Stimulated activated CD4-positive, alpha-beta T cell treated with anti-CD3 and anti-CD28 coated beads, Interleukin-15, amount 100 ng/mL, for 1 hour (primary cell): ENCODE measurements at places on chromosomes 2 and 18.

- no peak for DNase-seq
Measured at GRCh38 chr18:59853380-59853779, 46.4 kb upstream of the PMAIP1 start.

GRCh38 chr18:12056884-12057402 lies 36.7 kb upstream of the ANKRD62 start:
- DNase-seq = no peak

DNA sequence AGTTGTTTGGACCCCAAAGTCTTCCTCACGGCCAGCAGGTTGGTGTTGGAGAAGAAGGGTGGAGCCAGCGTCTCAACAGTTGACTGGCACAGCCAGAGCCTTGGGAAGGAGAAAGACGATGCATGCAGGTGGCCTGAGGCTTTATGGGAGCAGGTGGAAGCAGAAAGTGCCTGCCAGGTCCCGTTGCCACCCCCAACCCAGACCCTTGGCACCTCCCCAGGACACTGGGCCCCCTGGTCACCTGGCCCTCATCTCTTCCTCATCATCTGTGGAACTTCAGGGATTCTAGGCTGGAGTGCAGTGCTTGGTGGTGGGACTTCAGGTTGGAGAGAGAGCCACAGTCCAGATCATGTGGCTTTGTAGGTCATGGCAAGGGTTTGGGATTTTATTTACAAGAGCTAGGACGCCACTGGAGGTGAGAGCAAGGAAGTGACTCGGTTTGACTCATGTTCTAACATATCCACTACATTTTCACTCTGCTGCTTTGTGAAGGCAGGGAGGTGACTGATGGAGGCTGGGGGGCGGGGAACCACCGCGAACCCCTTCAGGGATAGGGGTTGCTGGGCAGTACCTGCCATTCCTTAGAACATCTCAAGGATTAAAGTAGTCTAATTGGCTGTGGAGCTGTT lies 62.5 kb upstream of the B3GNT7 start:
- DNase-seq = no peak

DNA sequence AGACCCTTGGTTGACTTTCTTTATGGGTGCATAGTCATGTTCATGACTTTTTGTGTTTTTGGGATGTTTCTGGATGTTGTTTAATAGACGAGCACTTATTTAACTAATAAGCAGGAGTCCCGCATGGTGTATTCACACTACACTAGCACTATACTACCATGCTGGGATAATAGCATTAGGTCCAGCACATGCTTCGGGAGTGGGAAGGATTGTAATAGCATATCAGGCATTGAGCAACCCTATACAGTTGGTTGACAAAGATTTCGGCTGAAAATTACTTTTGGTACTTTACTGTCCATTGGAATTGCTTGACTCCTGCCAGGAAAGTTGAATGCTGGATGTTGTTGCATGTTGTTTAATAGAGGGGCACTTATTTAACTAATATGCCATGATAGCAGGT lies 2.8 kb downstream of the SH3RF3 start:
- no peak for DNase-seq

- no peak for DNase-seq
Measured at GRCh38 chr2:238484522-238485452, 58.1 kb downstream of the ASB1 start.

GRCh38 chr18:35106845-35107148 lies 65.6 kb downstream of the MAPRE2 start:
- no peak for DNase-seq

GRCh38 chr2:240581811-240582210 lies 4.7 kb upstream of the CAPN10 start:
- no peak for DNase-seq

DNA sequence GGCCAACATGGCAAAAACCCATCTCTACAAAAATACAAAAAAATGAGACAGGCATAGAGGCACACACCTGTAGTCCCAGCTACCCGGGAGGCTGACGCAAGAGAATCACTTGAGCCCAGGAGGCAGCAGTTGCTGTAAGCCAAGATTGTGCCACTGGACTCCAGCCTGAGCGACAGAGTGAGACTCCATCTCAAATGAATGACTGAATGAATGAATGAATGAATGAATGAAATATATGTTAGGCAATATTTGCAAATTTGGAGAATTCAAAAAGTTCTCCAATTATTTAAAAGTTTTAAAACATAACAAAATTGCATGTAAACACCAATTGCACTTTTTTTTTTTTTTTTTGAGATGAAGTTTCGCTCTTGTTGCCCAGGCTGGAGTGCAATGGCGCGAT lies 61.7 kb downstream of the STRN start:
- DNase-seq = no peak

- no peak for DNase-seq
Measured at GRCh38 chr2:12107939-12108338, 361.5 kb downstream of the LPIN1 start.

GRCh38 chr18:61946449-61946848 lies 53.6 kb upstream of the RNF152 start:
- no peak for DNase-seq

DNA sequence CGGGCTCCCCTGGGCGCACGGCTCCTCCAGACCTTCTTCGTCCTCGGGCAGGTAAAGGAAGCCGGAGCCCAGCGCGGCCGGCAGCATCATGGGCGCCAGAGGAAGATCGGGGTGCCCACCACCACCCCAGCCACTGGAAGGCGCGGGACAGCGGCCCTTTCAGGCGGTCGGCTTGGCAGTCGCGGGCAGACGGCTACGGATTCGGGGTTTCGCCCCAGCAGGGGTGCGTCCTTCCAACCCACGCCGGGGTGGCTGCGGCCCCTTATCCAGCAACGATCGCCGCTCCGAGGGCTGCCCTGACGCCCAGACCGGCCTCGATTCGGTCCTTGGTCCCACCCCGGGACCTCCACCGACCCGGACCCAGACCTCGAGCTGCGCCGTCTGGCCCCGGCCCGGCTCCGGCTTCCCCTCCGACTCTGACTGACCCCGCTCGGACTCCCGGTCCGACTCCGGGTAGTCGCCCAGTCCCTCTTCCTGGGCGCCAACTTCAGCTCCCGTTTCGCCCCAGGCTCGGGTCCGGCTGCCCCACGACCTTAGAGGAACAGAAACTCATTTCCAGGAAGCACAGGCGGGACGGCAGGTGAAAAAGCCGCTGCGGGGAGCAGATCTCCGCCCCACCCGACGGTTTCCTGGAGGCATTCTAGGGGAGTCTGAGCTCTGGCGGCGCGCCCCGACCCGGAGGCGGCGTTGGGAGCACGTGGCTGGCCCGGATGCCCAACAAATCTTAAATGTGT lies 30.2 kb upstream of the SSB start:
- no peak for DNase-seq

DNA sequence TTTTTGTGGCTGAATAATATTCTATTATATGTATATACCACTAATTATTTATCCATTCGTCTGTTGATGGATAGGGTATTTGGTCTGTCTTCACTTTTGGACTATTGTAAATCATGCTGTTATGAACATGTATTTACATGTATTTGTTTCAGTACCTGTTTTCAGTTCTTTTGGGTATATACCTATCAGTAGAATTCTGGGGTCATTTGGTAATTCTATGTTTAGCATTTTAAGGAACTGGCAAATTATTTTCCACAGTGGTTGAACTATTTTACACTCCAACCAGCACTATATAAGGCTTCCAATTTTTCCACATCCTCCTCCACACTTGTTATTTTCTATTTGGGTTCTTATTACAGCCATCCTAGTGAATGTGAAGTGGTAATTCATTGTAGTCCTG lies 12.4 kb upstream of the TANK start:
- no peak for DNase-seq

- DNase-seq = no peak
Measured at GRCh38 chr2:152344579-152345195, 9.7 kb downstream of the FMNL2 start.

DNA sequence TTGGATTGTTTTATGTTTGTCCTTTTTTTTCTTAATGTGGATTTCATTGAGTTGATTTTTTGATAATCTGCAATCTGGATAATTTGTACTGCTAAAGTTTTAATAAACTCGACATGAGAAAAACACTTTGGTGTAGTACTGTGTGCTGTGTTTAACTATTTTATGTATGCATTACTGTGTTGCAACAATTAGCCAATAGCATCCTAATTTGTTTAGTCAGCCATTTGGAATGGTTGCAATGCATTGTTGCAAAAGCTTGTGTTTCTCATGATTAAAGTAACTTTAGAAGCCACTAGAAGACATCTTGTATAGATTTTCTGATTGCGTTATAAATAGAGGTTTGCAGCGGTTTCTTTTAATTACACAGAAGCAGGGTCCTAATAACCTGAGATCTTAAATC lies 53.5 kb downstream of the PPIG start:
- no peak for DNase-seq

- DNase-seq = no peak
Measured at GRCh38 chr2:230872968-230873660, 8.4 kb downstream of the ITM2C start.

DNA sequence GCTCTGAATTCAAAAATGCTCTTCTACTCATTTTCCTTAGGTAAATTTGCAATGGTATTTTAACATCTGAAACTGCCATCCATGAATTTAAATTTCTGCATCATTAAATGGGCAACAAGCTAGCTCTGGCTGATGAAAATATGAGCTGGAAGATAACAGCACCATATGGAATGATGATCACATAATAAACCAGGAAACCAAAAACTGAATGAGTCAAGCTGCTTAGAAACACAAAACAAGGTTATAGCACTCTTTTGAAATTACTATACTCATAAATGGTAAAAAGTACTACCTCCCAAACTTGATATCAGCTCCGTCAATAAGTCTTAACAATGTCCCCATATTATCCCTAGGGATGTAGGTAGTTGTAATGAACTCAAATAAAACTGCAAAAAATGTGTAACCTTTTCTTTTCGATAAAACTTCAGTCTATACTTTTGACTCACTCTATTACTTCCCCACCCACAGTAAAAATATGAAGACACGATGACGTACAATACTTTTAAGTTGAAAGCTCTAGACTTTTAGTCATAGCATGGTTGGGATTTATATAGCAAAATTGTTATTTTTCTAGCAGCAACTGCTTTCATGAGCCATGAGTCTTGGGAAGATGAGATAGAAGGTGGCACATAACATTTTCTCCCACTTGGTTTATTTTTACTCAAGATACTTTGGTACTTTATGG lies 396.7 kb downstream of the CDH2 start:
- DNase-seq = no peak

- DNase-seq = no peak
Measured at GRCh38 chr2:59461127-59461526, 1092.3 kb downstream of the BCL11A start.

GRCh38 chr2:57760381-57760801 lies 286.2 kb upstream of the VRK2 start:
- DNase-seq = no peak

DNA sequence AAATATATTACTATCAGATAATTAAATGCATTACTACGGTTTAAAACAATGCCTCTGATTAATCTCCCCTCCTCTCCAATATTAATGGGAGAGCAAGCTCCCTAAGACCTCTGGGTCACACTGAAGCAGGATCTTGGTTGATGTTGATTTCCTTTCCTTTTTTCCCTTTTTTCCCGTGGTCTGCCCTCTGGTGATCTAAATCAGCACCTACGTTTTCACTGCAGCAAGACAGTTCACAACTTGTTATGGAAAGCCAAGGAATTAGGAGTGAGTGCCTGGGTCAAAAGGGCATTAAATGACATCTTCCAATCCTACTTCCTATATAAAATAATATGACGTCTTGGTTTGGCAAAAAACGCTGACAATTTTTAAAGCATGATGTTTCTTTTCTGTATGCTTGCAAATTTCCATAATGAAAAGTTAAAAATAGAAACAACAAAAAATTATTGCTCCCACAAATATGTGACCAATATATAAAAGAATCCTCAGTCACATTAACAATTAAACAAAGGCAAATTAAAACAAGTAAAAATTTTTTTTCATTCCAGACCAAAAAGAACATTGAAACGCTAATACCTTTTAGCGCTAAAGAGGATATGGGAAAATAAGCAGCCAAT lies 7.9 kb upstream of the CFAP36 start:
- DNase-seq = no peak

DNA sequence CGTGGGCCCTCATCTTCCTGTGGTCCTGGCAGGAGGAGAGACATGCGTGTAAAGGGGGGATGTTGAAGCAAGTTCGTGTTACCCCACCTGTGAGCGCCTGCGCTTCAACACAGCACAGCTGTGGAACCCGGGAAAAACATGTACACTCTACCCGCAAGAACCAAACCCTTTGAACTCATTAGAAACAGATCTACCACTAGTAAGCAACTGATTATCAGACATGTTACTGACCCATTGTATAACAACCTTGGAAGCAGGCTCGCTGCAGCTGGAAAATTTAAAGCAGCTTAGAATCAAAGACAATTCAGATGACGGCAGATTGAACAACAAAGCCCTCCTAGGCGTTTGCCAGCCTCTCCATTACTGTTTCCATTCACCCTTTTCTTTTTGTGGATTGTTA lies 771.7 kb upstream of the SALL3 start:
- DNase-seq = no peak

DNA sequence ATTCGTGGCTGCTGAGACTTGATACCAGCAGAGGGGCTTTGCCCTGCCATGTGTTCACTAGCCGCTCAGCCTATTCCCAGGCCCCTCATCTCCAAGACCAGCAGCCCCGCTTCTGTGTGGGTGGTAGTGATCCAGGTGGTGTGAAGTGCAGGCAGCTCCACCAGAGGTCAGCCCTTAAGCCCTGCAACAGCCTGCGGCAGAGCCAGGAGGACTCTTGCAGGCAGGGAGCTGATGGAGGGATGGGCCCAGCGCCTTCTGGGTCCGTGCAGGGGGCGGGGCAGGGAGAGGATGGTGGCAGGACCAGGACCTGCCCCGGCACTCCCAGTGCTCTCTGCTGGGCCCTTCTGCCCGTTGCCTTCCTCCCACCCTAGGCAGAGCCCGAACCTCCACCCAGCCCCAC lies 162.0 kb downstream of the SH3BP4 start:
- no peak for DNase-seq

GRCh38 chr2:3777966-3778365 lies 74.6 kb downstream of the DCDC2C start:
- no peak for DNase-seq

DNA sequence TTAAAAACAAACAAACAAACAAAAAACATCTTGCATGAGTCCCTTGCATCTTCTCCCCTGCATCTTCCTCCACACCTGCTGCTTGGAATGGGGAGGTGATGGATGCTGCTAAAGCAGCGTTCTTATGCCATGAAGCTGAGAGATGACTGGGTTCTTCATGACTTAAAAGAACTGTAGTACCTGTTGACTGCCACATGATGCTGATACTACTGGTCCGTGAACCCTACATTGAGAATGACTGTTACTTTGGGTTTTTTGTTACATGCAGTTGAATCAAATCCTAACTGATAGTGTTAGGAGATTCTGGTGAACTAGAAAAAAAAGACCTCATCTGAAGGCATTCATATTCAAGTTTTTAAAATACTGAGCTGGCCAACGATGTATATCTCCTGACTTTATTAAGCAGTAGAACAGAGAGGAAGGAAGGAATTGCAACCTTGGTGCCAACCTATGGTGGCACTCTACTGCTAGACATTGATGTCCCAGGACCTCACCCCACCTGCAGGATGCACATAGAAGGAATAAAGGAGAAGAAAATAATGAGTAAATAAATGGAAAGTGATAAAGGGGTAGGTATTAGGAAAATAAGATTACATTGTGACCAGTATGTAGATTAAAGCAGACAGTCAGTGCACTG lies 63.2 kb upstream of the SPAG16 start:
- no peak for DNase-seq
